ENCODE measurements at places on chromosomes 6 and 20.

GRCh38 chr6:127053032-127053874 lies 65.2 kb upstream of the RSPO3 start:
- DNase-seq, result no peak

DNA sequence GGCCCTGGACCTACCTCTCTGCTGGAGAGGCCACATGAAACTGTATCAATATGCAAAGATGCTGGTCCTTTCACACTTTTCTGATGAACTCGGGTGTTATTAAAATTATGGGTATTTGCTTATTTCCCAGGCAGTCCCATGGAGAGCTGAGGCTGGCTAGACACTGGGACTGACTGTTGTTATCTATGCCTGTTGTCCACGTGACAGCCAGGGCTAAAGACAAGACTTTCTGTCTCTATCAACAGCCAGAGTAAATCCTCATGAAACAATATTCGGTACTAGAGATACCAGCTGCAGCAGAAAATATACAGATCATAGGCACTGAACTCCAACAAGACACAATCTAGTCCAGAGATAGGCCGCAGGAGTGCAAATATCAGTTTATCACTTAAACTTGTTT lies 236.4 kb downstream of the FOXA2 start:
- no peak for DNase-seq

- no peak for DNase-seq
Measured at GRCh38 chr20:3734111-3734843, 1.8 kb downstream of the HSPA12B start.

DNA sequence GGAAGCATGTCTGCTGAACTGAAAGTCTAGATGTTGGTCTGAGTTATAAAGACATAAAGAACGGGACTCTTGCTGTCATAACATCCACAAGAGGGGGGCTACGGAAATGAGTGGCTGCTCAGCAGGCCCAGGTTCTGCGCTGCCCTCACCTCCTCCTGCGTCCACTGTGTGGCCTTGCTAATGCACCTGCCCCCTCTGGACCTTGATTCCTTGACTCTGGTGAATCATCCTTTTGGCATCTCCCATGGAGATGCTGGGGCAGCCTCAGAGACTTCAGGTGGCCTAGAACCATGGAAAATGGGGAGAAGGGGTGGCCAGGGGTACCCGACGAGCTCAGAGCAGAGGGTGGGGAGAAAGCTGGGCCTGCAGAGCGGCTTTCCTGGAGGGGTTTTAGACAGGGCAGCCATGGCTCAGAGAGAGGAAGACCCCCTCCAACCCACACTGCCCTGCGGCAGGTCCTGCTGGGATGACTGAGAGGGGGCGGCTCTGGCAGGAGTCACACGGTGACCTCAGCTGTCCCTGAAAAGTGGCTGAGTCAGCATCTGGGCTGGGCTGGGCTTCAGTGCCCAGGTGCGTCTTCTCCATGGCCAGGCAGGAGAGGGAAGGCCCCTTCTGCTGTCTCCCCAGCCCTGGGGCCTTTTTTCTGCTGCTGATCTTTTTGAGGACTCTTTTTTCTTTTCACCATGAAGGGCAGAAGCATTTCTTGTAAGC lies 46.9 kb downstream of the DLGAP4 start:
- DNase-seq, result no peak

- DNase-seq, result no peak
Measured at GRCh38 chr6:6008089-6008647, 1.4 kb upstream of the NRN1 start.

GRCh38 chr6:116015561-116015960 lies 45.1 kb downstream of the FRK start:
- DNase-seq, result no peak

DNA sequence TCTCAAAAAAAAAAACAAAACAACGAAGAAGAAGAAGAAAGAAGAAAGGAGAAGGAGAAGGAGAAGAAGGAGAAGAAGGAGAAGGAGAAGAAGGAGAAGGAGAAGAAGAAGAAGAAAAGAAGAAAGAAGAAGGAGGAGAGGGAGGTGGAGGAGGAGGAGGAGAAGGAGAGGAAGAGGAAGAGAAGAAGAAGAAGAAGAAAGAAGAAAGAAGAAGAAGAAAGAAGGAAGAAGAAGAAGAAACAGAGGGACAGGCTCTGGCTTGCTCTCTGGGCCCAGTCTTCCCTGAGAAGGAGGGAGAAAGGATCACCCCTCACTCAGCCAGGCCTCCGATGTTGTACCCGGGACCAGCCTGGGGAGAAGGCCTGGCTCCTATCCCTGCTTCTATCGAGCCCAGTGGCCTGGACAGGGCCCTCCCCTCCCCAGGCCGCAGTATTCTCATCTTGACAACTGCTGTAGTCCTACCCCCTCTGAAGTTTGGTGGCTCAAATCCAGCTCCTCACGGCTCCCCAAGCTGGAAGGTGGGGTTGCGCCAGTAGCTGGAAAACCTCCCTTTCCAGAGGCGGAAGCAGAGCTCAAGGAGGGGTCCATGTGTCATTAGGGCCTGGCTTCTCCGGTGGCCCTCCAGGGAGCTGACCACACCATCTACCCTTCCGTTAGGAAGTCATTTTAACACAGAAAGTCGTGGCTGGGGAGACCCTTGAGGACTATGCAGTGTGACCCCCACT lies 18.9 kb downstream of the C6orf132 start:
- DNase-seq, result no peak

Data from NCI-H1436 treated with DMSO at 0.1 percent for 48 hours (cell line).